Stimulated activated CD4-positive, alpha-beta T cell treated with anti-CD3 and anti-CD28 coated beads, Interleukin-2, amount 100 ng/mL, for 24 hours (primary cell): ENCODE measurements at places on chromosomes 16 and 17.

DNA sequence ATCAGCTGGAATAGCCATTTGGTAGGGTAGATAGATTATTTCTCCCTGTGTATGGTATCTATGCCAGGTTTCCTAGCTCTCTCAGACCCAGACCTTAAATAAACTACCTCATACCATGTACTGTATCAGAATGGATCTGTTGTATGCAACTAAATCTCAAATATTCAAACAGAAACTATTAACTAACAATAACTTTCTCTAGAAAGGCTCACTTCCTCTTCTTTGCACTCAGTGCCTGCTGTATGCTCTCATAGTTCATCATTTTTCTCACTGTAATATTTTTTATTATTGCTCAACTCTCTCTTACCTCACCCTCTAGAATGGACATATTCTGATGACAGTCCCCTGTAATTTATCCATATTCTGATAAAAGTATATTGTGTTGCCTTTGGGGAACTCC, 182.4 kb downstream of the TOX3 start:
- no peak for DNase-seq

DNA sequence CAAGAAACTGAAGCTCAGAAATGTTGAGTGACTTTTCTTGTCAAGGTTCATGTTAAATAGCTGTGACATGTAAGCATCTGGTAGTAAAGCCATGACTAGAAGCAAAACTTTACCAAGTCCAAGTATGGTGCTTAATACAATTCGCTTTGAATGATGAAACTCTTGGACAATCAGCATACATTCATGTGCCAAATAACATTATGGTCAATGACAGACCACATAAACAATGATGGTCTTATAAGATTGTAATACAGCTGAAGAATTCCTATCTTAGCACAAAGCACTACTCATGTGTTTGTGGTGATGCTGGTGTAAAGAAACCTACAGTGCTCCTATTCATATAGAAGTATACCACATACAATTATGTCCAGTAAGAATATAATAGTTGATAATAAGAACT, 97.1 kb upstream of the RPRML start:
- DNase-seq = no peak

GRCh38 chr17:60704170-60704569, 26.5 kb downstream of the BCAS3 start:
- DNase-seq = no peak

DNA sequence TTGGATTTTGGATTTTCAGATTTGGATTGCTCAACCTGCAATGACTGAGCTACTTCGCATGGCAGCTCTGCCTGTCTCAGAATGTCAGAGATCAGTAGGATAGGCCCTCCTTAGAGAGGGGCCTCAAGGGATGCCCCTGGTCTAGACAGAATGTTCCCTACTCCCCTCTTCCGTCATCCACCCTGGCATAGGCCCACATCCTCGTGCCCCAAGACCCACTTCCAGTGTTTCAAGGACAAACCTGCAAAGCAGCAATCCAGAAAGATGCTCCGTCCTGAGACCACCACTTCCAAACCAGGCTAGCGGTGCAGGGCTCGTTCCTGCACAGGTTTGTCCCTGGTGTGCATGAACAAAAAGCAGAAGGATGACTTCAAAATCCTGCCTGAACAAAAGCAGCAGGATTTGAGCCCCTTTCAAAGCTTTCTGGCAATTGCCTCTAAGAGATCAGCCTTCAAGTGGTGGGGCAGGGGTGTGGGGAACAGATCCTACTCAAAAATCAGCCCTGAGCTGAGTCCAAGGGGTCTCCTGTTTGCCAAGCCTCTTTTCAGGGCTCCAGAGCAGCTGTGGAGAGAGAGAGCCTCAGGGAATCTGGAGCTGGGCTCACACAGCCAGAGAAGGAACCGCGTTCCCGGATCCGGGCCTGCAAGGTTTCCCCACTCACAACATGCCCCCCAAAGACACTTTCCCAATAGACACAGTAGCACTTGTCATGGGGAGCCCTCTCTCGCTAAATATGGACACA, 121.1 kb downstream of the SOCS1 start:
- no peak for DNase-seq

GRCh38 chr16:67278773-67279295, 498 bp upstream of the PLEKHG4 start:
- DNase-seq = no peak
